ENCODE measurements at places on chromosomes 2 and 18. TPM values are rescaled to one million over a fixed set of nuclear protein-coding genes. Genes with fewer than 3 reads are reported as not detected.

CCL20 gene
- polyA plus RNA-seq, result 0.49 TPM

MAP3K19 gene
- 6.2 TPM for polyA plus RNA-seq

- no peak overlapping the region for H3K4me3 ChIP-seq
- H3K36me3 ChIP-seq, result peaks cover 34% of the 10 kb centered on the region
- H3K27ac ChIP-seq, result no peak overlapping the region
Measured at GRCh38 chr18:45852631-45853030, 27.2 kb downstream of the SIGLEC15 start.

- peak overlapping the region; percentile 78 for H3K27ac ChIP-seq
- H3K36me3 ChIP-seq, result peaks cover 3% of the 10 kb centered on the region
- no peak overlapping the region for H3K4me3 ChIP-seq
- H3K4me1 ChIP-seq, result peaks cover 44% of the 10 kb centered on the region
Measured at GRCh38 chr18:79547413-79548076, 132.1 kb upstream of the CTDP1 start.
